ENCODE measurements at places on chromosomes 5 and 9.
A peak's percentile ranks its signal among the peaks of the same experiment; 100 is the strongest.

- DNase-seq: peak; percentile 45
These were observed 72.6 kb downstream of the GPBP1 start for GRCh38 chr5:57246426-57246825.

DNA sequence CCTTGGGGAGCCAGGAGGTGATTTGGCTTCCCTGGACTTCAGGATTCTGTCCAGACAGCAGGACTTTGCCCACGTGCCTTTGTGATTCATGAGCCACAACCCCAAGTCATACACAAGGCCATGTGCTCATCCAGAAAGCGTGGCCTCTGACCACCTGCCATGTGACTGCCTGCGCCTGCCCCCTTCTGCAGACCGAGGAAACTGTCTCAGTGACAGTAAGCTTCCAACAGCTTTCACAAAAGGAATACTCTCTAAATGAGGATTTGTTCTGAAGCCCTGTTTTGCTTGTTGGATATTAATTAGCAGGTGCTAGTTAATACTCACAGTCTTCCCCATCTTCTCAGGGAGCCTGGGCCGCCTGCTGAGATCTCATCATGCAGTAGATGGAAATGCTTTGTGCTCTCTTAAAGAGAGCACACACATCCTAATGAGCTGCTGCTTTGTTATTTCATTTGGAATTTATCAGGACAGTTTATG is 36.9 kb upstream of the ANGPTL2 start:
- DNase-seq: no peak

DNA sequence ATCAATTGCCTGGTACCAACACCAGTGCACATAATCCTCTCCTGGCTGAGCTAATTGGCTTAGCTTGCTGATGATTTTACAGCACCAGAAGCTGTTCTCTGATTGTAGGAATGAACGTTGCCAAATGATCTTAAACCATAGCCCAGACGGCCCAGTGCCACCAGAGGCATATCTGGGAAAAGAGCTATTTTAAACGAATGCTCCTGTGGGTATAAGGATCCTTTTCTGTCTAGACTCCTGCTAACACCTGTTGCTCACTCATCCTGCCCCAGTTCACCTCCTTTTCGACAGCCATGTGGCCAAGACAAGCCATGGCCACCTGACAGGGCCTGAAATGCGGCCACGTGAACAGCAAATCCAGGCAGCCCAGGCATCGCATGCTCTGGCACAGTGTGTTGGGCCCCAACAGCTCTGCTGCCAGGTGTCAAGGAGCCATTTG is 289.9 kb upstream of the SLC30A5 start:
- no peak for DNase-seq

- no peak for DNase-seq
These were observed 29.5 kb downstream of the GNAQ start for GRCh38 chr9:78001946-78002731.

GRCh38 chr5:101278917-101279316 is 375.8 kb upstream of the ST8SIA4 start:
- DNase-seq: no peak

- DNase-seq: no peak
These were observed 138.1 kb upstream of the PIK3R1 start for GRCh38 chr5:68077349-68077894.

GRCh38 chr9:34590381-34591247 is 1.1 kb upstream of the CNTFR start:
- no peak for DNase-seq

- no peak for DNase-seq
These were observed 41.9 kb downstream of the NCS1 start for GRCh38 chr9:130213911-130214761.

DNA sequence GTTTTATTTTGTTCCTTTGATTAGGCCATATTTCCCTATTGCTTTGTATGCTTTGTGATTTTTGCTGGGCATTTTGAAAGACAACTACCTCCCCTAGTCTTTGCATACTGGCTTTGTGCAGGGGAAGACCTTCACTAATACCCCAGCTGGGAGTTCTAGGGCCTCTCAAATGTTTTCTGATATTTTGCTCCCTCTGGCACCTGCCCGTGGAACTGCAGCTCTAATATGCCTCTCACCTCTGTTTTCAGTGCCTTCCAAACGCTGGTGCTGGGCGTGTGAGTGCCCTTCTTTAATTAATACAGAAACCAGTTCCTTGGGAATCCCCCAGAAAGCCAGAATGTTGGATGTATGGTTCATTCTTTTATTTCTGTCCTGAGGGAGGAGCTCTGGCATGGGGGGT is 204.5 kb downstream of the COMMD10 start:
- no peak for DNase-seq

DNA sequence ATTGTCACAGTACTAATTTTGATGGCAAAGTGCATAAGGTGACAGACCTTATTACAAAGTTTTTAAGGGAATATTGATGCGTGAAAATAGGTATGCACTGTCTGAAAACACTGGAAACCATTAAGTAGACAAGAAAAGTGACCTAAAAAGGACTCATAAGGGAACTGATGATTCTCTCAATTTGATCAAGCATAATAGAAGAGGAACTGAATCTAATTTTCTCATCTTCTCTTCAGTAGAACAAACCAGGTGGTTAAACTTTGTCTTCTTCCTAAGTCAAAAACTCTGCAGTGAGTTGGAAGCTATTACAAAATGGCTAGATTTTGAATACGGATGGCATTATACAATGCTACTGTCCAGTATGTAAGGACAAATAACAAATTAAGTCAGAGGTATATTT is 53.4 kb downstream of the RNF145 start:
- DNase-seq: no peak

DNA sequence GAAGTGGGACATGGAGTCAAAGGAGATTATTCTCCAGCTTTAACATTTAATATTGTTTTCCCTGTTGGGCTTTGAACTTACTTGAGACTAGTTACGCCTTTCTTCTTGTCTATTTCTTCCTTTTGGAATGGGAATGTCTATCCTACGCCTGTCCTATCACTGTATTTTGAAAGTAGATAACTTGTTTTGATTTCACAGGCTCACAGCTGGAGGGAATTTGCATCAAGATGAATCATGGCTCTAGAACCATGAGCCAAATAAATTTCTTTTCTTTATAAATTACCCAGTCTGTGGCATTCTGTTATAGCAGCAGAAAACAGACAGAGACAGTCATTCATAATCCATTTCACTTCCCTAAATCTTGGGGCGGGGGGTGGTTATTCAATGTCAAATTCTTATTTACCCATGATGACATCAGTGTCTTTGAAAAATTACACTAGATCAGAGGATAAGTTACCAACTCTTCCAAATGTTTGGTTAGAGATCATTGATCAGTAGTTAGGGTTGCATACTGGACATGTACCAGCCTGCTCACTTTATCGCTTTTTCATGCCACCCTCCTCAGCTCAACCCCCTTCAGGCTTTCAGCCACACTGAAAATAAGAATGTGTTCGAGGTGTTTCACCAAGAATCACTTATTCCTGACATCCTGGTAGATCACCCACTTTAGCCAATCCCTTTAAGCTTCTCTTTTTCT is 419.6 kb upstream of the PIK3R1 start:
- DNase-seq: no peak

- DNase-seq: no peak
These were observed 36.1 kb upstream of the LPAR1 start for GRCh38 chr9:111074395-111074794.

DNA sequence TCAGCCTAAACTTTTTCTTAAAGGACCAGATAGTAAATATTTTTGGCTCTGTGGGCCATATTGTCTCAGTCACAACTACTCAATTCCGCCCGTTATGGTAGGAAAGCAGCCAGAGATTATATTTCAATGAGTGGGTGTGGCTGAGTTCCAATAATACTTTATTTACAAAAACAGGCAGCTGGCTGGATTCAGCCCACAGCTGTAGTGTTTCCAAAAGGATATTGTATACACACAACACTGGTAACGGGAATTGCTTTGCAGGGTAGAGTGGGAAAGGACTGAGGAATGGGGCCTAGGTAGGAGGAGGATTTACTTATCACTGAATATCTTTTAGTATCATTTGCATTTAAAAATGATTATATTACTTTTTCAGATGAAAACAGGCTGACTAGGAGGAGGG is 21.0 kb downstream of the GCNT4 start:
- no peak for DNase-seq

DNA sequence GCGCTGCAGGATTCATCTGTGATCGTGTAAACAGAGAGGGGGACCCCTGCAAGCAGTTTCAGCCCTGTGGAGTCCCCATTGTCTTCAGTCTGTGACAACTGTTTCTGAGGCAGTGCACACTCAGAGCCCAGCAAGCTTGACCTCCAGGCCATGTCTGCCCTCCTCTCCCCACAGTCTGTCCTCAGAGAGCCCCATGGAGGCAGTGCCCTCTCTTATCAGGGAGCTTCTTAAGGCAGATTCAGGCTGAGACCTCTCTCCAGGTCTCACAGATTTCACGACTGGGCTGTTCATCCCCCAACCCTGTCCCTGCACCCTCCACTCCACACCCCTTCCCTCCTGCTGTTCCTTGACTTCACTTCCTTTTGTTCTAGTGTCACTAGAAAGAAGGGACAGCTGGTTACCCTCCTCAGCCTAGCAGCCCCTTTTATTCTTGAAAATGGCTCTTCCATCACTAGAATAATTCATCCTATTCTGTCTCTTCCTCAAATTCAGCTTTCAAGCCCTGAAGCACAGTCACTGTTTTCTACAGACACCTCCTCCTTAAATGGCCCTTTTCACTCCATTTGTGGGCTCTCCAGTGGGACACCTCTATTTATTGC is 218.4 kb downstream of the MED10 start:
- DNase-seq: no peak

GRCh38 chr9:20369391-20369790 is 252.9 kb downstream of the MLLT3 start:
- DNase-seq: no peak

DNA sequence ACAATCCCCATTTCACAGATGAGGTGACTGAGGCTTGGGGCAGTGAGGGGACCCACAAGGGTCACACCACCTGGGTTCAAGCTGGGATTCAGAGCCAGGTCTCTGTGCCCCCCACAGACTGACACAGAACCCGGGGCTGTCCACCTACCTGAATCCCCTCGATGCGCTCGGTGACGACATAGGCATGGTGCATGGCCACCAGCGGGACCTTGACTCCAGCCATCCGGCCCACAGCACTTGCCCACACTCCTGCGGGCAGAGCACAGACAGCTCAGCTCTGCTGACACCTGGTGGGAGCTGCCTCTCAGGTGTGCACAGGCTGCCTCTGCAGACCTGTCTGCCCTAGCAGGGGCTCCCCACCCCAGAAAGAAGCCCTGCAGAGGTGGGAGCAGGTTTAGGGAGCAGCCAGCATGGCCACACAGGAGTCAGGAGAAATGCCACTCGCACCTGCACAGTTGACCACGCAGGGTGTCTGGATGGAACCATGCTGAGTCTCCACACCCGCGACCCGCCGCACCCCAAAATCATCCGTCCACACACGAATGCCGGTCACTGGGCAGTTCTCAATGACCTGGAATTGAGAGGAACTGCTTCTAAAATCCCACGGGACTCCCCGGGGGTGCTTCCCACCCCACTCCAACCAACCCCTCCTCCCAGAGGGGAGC is 8.4 kb downstream of the SARDH start:
- DNase-seq: no peak

DNA sequence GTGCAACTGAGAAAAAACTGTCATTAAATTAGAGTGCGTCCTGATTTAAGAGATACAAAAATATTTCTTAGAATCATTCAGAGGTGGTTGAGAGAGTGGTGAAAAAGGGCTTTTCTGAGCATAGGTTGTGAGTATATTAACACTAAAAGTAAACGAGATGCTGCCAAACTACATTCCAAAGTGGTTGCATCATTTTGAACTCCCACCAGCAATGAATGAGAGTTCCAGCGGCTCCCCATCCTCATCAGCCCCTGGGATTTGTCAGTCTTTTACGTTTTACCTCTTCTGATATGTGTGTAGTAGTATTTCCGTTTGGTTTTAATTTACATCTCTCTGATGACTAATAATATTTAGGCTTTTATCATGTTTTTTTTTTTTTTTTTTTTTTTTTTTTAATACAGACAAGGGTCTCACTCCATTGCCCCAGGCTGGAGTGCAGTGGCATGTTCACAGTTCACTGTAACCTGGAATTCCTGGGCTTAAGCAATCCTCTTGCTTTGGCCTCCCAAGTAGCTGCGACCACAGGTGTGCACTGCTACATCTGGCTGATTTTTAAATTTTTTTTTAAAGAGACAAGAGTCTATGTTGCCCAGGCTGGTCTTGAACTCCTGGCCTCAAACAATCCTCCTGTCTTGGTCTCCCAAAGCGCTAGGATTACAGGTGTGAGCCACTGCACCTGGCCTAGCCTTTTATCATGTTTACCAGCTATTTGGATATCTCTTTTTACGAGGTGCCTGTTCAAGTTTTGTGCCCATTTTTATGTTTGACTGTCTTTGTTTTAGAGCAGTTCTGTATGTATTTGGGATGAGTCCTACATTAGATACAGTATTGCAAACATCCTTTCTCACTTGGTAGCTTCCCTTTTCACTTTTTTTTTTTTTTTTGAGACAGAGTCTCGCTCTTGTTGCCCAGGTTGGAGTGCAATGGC is 17.0 kb downstream of the PRRT1B start:
- DNase-seq: no peak

- no peak for DNase-seq
These were observed 6.2 kb downstream of the OXCT1 start for GRCh38 chr5:41863871-41864486.

- no peak for DNase-seq
These were observed 778.1 kb downstream of the SEMA5A start for GRCh38 chr5:8767746-8768145.

DNA sequence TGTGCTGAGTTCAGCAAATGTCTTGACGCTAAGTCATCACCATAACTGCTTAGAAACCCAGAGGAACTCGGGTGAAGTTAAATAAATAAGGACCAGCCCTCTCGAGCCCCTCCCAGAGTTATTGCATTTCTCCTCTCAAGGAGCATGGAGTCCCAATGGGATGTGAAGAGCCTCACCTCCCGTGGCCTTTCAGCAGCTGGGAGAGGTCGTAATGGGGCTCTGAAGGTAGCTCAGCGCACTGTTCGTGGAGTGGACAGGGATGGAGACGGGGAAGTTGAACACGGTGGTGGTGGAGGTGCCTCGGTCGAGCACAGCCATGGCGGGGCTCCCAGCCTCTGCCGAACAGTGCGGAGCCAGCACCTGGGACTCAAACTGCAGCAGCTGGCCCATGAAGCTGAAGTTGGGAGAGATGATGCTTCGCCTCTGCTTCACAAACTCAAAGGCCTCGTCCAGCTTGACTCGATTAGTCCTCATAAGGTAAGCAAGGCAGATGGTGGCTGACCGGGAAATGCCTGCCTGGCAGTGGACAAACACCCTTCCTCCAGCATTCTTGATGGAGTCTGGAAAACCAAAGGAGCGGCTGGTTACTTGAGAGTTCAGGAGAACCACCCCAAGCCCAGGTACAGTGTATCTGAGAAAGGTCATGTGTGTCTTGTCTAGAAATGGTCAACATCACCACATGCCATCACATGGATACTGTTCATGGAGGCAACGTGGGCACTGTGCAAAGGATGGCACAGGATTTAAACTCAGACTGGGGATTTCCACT is 2.2 kb downstream of the DUSP1 start:
- DNase-seq: peak; percentile 72

- no peak for DNase-seq
These were observed 34.9 kb downstream of the NREP start for GRCh38 chr5:111722140-111722539.
